ENCODE measurements at places on chromosomes 3 and 15. TPM values are rescaled to one million over a fixed set of nuclear protein-coding genes. Genes with fewer than 3 reads are reported as not detected.

ITPKA gene
- 1.5 TPM for polyA plus RNA-seq

SERPINI2 gene
- not detected for polyA plus RNA-seq

EPHB1 gene
- polyA plus RNA-seq = 0.11 TPM

CCDC12 gene
- polyA plus RNA-seq = 18.4 TPM

IL20RB gene
- polyA plus RNA-seq = 2.1 TPM

OR4F15 gene
- polyA plus RNA-seq = 0.05 TPM

TUSC7 gene
- not detected for polyA plus RNA-seq

TERC gene
- polyA plus RNA-seq = not detected

NCK1 gene
- polyA plus RNA-seq = 67.7 TPM

MUSTN1 gene
- not detected for polyA plus RNA-seq

LTF gene
- 0.10 TPM for polyA plus RNA-seq

DNA sequence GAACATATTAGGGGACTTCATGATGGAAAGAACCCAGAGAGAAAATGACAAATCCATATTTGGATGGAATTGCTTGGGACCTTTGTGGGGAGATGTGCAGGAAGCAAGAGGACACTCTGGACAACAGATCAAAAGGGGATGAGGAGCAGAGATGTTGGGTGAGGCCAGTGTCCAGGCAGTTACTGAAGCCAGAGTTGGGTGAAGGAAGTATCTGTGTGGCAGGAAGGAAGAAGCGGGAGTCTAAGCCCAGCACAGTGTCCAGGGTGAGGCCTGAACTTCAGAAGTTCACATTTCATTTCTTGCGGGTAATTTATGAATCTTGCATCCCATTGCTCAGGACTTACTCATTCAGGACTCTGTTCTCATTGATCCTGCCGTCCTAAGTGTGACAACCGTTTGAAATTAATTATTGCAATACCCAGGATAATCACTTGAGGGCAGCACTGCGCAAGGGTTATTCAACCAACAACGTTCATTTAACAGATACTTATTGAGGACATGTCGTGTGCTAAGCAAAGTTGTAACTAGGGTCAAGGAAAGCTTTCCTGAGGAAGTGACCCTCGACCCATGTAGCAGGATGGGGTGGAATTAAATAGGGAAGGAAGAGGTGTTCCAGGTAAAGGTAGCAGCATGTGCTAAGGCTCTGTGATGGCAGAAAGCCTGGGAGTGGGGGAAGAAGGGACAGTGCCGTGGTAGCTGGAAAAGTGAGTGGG lies 61.3 kb upstream of the CMTM8 start:
- DNase-seq = no peak

GRCh38 chr3:178586076-178586475 lies 49.8 kb downstream of the KCNMB2 start:
- no peak for DNase-seq

- DNase-seq = no peak
Measured at GRCh38 chr3:78129707-78130106, 1089.8 kb downstream of the ROBO2 start.

- DNase-seq = no peak
Measured at GRCh38 chr15:47184003-47184907, 533.0 kb upstream of the SEMA6D start.

DNA sequence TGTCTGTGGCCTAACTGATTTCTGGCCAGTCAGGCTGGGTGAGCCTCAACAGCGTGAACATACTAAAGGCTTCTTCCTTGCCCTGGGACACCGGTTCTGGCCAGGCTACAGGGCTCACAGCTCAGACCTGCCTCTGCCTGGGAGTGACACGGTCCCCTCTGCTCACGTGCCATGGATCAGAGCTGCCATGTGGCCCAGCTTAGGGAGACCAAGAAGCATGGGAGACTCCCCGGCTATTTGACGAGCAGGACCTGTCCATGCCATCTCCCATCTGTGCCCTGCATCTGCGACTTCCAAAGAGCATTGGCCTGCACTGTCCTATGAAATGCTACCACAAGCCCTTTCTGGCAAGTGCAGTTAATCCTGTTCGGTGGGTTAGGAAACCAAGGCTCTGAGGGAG lies 57.4 kb downstream of the APBA2 start:
- no peak for DNase-seq

DNA sequence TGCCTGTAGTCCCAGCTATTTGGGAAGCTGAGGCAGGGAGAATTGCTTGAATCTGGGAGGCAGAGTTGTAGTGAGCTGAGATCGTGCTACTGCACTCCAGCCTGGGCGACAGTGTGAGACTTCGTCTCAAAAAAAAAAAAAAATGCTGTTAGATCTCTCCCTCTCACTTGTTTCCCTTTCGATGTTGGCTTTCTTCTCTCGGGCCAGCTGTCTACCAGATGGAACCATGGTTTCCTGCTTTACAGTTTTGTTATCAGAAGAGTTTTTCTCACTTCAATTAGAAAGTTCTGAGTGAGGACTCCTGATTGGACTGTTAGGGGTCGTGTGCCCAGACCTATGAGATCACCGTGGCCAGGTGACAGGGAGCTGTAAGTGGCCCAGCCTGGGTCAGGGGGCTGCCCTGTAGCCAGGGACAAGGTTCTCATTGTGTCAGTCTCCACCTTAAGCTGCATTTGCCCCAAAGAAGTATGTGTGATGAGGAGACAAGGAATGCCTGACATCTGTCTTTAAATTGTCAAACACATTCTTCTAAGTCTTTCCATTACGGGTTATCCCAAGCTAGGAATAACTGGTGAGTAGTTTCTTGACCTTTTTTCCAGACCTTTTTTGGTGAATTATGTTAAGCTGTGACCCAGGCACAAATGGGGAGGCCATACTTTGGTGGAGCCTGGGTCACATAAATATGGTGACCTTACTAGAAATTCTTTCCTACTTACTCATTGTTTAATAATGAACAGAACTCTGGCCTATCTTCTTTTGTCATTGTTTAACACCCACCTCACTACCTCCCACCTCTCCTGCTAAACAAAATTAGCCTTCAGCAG lies 25.2 kb downstream of the SNAPC5 start:
- no peak for DNase-seq

DNA sequence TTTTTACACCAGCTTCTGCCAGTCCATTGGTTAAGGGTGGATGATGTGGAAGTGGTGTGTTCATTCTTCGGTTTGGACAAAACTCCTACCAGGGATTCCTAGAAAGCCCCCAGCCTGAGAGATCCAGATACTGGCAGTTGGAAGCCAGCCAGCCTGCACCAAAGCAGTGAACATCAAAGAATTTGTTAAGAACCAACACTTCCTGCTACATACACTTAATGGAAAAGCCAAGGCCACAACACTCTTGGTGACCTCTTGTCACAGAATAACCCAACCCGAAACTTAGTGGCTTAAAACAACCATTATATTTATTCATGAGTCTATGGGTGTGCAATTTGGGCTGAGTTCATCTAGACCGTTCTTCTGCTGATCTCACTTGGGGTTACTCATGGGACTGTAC lies 42.9 kb upstream of the ADAMTS9 start:
- no peak for DNase-seq

DNA sequence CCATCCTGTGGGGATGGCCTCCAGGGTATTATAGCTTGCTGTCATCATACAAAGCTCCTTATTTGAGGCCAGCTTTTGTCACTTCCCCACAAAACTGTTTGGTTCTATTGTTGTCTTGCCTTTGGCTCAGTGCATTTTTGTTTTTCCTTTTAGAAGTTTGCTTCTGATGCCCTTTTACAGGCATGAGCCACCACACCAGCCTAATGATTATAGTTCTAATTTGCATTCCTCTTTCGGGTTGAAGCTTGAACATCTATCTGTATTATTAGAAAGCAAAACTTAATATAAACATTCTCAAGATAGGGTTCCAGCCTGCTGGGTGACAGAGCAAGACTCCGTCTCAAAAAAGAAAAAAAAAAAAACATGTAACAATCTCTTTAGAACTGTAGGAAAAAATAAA lies 39.8 kb downstream of the SMARCC1 start:
- no peak for DNase-seq

DNA sequence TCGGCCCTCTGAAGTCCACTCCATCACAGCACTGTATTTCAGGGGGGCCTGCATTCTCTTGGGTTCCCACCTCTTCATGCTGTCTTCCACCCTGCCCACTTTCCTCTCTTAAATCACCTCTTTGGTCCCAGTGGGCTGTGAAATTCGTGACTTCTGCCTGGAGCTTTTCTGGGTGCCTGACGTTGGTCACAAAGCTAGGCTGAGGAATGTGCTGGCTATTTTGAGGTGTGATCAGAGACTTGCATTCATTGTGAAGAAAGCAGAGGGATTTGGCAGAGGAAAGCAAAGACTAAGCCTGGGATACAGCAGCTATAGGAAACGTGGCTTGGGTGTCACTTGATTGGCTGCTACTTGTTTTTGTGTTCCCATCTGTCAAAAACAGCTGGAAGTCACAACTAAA lies 202.5 kb downstream of the SATB1 start:
- DNase-seq = no peak

GRCh38 chr3:32076566-32076965 lies 29.9 kb upstream of the GPD1L start:
- no peak for DNase-seq

GRCh38 chr15:89457086-89457485 lies 39.3 kb downstream of the RHCG start:
- DNase-seq = no peak

GRCh38 chr3:54999159-54999558 lies 71.3 kb upstream of the LRTM1 start:
- peak; percentile 46 for DNase-seq

DNA sequence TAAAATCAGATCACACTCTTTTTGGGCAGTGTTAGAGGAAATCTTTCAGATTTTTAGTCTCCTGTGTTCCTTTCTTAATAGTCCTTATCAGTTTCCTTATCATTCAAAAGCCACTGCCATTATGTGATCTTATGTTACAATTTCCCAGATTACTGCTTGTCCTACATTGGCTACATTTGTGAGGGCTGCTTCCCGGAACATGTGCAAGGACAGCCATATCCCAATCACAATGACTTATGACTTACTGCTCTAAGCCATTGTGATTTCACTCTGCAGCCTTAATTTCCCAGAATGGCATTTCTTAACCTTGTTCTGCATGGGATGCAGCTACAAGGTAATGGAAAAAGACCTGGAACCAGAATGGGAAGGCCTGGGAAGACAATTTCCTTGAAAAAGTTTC lies 125.1 kb upstream of the PPP2R3A start:
- no peak for DNase-seq

DNA sequence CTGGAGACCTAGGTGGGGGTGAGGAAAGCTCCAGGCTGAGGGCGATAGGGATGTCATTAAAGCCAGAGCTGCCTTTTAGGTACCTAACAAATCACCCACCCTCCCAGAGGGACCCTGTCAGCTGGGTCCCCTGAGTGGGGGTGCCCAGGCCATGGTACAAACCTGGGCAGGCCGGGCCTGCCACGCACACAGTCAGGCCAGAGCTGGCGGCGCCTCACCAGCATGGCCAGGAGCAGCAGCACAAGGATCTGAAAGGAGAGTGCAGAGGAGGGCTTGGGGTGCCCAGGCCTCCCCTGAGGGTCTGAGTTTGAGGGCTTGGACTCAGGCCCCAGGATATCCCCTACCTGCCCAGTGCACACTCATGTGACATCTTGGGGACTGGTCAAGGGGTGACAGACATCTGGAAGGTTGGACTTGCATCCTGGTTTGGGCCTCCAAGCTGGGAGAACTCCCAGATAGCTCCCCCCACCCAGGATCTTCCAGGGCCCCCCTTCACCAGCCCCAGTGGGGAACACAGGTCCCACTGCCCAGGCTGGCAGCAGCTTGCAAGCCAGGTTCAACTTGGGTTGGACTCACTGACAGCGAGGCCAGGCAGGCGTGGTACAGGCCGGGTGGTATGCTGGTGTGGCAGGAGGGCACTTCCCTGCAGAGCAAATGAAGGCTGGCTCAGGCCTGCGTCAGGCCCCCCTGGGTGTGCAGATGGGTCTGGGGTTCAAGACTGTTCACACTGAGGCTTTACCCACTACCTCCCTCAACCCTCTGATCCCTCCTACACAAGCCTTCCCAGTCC lies 5.2 kb downstream of the STRA6 start:
- no peak for DNase-seq

DNA sequence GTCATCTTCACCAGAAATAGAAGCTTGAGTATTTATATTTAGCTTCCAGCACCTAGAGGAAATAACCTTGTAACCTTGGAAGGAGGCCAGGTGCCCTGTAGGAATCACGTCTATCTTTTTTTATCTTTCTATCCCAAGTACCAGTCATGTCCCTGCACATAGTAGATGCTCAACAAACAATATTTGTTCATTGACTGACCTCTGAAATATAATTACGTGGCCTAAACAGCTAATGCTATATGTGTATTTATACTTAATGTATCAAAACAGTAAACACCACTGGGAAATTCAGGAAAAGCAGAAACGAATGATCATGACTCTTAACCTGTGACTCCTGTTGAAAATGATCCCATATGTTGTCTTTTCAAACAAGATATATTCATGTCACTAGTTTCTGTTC lies 97.9 kb upstream of the ADAMTSL3 start:
- no peak for DNase-seq

- no peak for DNase-seq
Measured at GRCh38 chr3:187987924-187988323, 166.0 kb upstream of the LPP start.

GRCh38 chr3:124985349-124985748 lies 50.8 kb upstream of the MUC13 start:
- peak; percentile 42 for DNase-seq

- DNase-seq = no peak
Measured at GRCh38 chr15:40618023-40618422, 24.0 kb downstream of the KNL1 start.

DNA sequence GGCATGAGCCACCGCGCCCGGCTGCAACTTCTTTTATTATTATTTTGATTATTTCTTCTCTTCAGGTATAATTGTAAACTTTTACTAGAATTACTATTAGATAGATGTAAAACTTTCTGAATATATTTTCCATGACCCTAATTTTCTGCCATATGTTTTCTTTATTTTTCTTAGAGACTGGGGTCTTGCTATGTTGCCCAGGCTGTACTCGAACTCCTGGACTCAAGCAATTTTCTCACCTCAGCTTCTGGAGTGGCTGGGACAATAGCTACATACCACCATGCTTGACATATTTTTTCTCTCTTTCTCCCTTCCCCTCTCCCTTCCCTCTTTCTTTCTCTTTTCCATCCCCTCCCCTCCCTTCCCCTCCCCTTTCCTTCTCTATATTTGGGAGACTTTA lies 29.6 kb upstream of the CHST2 start:
- DNase-seq = no peak

DNA sequence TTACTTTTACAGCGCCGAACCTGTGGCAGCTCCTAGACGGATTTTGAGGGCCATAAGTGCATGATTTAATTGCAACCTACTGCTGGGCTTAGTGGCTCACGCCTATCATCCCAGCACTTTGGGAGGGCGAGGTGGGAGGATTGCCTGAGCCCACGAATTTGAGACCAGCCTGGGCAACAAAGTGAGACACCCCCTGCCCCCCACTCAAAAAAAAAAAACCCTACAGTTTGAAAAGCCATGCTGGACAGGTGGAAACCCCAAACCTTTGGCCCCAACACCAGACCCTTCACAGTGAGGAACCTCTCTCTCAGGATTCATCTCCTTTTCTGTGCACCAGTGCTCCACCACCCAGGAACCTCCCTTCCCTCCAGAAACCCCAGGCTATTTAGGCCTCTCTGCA lies 1.1 kb upstream of the CDC25A start:
- no peak for DNase-seq

- no peak for DNase-seq
Measured at GRCh38 chr3:10907262-10907661, 85.3 kb upstream of the SLC6A1 start.
